Suprapubic skin (tissue), 4 donors: ENCODE measurements at places on chromosomes 5 and 9. TPM values are rescaled to one million over a fixed set of nuclear protein-coding genes. Genes with fewer than 3 reads are reported as not detected.
A peak's percentile ranks its signal among the peaks of the same experiment; 100 is the strongest.

PLCXD3 gene
- 0.18 TPM for total RNA-seq

CDC25C gene
- total RNA-seq: 1.0 TPM

- no peak for DNase-seq
Observed at GRCh38 chr9:385818-386398, 171.2 kb downstream of the DOCK8 start.

DNA sequence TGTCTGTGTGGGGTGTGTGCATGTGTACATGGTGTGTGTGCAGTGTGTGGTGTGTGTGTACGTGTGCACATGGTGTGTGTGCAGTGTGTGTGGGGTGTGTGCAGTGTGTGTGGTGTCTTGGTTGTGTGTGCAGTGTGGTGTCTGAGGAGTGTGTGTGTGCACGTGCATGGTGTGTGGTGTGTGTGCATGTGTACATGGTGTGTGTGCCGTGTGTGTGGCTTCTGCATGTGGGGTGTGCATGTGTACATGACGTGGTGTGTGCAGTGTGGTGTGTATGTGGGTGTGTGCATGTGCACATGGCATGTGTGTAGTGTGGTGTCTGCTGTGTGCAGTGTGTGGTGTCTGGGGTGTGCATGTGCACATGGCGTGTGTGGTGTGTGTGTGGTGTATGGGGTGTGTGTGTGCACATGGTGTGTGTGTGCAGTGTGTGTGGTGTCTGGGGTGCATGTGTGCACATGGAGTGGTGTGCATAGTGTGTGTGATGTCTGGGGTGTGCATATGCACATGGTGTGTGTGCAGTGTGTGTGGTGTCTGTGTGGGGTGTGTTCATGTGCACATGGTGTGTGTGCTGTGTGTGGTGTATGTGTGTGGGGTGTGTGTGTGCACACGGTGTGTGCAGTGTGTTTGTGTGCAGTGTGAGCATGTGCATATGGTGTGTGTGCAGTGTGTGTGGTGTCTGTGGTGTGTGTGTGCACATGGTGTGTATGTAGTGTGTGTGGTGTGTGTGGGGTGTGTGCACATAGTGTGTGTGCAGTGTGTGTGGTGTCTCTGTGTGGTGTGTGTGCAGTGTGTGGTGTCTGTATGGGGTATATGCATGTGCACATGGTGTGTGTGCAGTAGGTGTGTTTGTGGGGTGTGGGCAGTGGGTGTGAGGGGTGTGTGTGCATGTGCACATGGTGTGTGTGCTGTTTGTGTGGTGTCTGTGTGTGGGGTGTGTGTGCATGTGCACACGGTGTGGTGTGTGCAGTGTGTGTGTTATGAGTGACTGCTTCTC, 40.6 kb upstream of the ZNG1F start:
- peak; percentile 82 for DNase-seq

DNA sequence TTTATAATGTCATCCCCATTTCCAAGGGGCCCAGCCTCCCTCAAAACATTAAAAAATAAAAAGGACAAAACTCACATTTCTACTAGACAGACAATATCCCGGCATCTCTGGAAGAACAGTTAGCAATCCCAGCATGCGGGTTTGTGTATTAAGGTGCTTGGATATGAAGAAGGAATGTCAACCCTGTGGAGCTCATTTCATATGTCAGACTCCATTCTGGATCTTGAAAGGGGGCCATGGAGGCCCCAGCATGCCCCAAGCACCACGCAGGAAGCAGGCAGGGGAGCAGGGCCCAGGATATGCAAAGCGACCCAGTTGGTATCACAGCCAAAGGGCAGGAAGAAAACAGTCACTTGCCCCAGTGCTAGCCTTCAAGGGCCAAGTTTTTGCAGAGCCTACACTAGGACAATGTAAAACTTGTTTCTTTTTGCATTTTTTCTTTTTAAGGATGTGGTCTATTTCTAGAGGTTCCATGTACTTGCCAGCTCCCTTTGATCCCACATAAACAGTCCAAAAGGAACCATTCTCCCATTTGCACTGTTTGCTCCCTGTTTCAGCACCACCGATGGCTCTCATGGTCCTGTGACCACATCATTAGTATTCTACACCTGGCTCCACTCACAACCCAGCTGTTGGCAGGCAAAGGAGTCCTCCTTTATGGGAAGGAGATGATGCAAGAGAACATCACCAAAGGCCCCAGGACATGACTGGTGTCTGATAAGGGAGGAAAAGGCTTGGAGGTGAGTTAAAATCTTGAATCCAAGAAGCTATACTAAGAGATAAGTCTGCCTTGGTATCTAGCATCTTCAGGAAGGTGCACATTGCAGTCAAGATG, 58.3 kb downstream of the FGF1 start:
- no peak for DNase-seq

DNA sequence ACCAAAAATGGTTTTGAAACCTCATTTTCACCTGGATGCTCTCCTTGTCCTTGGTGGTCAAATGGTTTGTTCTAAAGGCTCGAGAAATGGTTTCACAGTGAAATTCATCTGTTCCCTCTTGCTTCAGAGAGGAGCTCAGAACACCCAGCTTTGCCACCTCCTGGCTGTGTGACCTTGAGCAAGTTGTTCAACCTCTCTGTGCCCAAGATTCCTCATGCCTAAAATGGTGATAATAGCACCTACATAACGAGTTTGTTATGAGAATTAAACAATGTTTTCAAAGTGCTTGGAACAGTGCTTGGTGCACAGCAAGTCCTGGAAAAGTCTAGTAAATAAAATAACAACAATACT, 6.5 kb upstream of the GADD45G start:
- no peak for DNase-seq

DNA sequence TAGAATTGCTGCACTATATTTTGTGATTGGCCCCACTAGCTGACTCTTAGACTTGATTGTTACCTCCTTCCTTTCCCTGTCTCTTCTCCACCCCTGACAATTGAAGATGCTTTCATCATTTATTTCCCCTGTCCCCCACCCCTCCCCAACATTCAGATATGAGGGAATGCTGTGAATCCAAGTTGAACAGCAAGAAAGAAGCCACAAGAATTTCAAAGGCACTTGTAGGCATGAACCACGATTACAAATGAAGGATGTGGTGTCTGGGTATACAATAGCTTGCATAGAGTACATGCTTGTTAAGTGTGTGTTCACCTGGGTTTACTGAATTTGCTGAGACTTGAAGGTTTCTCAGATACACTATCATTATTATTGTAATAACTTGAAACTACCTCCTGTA, 78.3 kb upstream of the TRIO start:
- DNase-seq: no peak

PGM5 gene
- 5.1 TPM for total RNA-seq

FLT4 gene
- 1.0 TPM for total RNA-seq

DNA sequence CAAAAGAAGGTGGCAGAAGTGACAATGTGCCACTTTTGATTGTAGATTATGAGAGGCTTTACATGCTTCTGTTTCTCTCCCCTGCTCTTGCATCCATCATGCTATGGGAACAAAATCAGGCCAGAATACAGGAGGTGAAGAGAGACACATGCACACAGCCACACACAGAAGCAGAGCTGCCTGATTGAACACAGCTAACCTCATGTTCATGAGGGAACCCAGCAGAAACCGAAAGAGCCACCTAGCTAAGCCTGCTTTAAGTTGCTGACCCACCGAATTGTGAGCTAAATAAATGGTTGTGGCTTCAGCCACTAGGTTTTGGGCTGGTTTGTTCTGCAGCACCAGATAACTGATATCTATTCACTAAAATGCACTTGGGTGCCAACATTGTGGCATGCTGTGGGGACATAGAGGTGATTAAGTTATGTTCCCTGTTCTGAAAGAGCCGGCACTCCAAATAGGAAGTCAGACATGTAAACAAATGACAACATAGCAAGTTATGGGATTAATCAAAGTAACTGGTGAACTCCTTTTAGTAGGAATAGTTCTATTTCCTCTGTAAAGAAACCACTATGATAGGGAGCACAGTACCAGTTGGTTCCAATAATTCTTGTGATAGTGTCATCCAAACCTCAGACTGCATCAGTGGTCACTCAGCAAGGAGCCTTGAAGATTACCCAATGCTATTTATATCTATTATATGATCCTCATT, 93.6 kb upstream of the TNC start:
- DNase-seq: no peak

DNA sequence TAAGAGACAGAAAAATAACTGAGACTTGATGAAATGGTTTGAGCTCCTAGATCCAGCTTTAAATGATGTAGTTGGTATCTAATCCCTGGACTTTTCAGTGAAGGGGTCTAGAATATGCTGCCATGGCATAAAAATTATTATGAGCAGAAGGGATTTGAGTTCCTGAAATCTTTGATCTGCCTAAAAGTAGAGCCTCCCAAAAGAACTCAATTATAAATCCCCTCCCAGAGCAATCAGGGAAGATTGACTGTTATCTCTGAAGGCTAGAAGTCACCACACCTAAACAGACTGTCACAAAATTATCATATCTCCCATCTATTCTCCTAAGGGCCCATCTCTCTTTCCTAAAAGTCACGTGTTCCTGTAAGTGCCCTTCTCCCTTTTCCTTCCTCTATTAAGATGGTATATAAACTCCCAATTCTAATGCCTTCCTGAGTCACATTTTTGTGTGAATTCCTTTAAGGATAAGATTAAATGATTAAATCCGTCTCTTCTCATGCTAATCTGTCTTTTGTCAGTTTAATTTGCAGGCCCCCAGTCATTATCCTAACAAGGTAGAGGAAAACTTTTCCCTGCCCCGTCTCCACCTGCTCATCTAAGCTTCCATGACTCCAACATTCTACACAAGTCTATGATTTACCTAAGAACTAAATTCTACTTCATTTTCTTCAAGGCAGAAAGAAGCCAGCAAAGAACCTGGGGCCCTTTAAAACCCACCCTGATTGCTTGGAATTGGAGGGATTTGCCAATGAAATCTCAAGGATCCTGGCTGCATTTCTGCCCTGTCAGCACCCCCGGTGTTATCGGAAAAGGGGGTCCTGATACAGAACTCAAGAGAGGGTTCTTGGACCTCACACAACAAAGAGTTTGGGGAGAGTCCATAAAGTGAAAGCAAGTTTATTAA, 47.1 kb upstream of the PWWP2A start:
- no peak for DNase-seq

- DNase-seq: no peak
Observed at GRCh38 chr9:36987409-36987808, 46.7 kb downstream of the PAX5 start.

OR13D1 gene
- total RNA-seq: not detected

BAG1 gene
- total RNA-seq: 63.6 TPM
